ENCODE measurements at places on chromosomes 4 and X. TPM values are rescaled to one million over a fixed set of nuclear protein-coding genes. Genes with fewer than 3 reads are reported as not detected.
A peak's percentile ranks its signal among the peaks of the same experiment; 100 is the strongest.

DNA sequence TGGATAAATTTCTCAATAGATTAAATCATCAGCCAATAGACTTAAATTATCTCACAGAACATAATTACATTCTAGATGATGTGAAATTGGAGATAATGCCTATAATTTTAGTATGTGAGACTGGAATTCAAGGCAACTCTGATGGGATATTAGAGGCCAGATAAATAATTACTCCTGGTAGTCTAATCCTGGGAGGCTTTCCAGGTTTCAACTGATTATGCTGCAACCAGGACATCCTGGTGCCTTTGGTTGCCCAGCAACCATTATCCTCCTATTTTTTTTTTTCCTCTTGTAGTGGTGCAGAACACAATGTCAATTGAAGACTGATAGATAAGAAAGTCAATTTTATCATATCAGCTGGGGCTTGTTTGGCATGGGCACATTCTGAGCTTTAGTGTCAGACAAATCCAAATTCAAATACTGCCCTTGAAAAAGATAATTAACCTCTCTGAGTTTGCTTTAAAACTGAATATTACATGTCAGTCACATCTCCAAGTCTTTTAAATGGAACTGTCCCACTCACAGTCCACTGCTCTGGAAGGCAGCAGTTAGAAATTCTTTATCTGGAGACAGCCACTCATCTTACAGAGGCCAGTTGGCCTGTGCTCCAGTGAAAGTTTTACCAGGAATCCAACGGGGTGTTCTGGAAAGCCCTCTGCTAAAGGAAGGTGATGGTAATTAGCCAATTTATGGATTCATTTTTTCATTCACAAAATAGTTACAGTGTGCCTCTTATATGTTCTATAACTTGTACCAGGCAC is 95.3 kb upstream of the GUCY1A1 start:
- H3K4me3 ChIP-seq: no peak overlapping the region
- H3K4me1 ChIP-seq: peaks cover 3% of the 10 kb centered on the region
- no peaks in the 10 kb centered on the region for H3K36me3 ChIP-seq
- no peak overlapping the region for H3K27ac ChIP-seq
- DNase-seq: peak; percentile 62
- no peaks in the 10 kb centered on the region for H3K27me3 ChIP-seq

GRCh38 chr4:35793045-35793722 is 451.1 kb downstream of the ARAP2 start:
- DNase-seq: no peak
- H3K27ac ChIP-seq: no peak overlapping the region
- no peaks in the 10 kb centered on the region for H3K4me1 ChIP-seq
- H3K36me3 ChIP-seq: no peaks in the 10 kb centered on the region
- H3K27me3 ChIP-seq: no peaks in the 10 kb centered on the region
- H3K4me3 ChIP-seq: no peak overlapping the region

GRCh38 chr4:18203966-18204365 is 182.4 kb upstream of the LCORL start:
- H3K36me3 ChIP-seq: no peaks in the 10 kb centered on the region
- H3K4me3 ChIP-seq: no peak overlapping the region
- no peaks in the 10 kb centered on the region for H3K4me1 ChIP-seq
- peak; percentile 27 for DNase-seq
- no peaks in the 10 kb centered on the region for H3K27me3 ChIP-seq

DNA sequence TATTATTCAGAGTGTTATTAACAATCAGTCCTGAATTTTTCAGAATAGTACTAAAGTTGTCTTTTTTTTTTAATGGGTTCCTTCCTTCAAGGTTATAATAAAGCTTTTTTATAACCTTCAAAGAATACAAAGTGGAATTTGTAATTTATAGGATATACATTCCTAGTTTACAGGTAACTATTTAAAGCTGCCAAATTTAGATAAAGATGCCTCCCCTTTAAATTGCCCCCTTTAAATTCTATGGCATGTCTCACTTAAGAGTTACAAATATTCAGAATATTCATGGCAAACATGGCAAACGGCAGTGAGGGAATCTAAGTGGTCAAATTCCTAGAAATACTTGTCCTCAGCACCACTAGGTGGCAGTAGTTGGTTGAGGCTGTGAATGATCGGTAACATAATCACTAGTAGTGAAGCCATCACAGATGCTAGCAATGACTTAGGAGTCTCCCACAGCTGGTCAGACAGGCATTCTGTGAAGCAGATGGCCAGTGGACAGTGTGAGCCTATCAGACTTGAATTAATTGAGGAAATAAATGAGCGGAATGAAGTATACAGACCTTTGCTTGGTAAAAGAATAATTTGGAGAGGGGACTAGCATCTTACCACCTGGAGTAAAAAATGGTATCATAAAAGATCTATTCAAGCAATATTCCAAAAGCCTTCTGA is 86.4 kb downstream of the CBR4 start:
- H3K27me3 ChIP-seq: no peaks in the 10 kb centered on the region
- no peaks in the 10 kb centered on the region for H3K36me3 ChIP-seq
- DNase-seq: peak; percentile 60

DNA sequence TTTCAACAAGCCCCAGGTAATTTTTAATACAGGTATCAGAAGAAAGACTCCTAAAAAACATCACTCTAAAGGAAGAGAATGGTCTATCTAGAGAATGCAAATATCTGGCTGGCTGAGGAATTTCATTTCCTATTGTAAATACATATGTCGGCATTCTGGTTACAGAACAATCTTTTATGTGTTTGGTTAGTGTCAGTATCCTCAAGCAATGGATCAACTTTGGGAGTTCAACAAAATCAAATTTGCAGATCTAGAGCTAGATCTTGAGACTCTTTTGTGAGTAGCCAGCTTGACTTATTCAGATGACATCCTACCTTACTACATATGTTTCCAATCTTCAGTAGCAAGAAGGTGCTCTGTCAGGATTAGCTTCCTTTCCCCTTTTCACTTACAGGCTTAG is 145.1 kb downstream of the BTC start:
- H3K4me3 ChIP-seq: no peak overlapping the region
- DNase-seq: no peak
- no peaks in the 10 kb centered on the region for H3K36me3 ChIP-seq

DNA sequence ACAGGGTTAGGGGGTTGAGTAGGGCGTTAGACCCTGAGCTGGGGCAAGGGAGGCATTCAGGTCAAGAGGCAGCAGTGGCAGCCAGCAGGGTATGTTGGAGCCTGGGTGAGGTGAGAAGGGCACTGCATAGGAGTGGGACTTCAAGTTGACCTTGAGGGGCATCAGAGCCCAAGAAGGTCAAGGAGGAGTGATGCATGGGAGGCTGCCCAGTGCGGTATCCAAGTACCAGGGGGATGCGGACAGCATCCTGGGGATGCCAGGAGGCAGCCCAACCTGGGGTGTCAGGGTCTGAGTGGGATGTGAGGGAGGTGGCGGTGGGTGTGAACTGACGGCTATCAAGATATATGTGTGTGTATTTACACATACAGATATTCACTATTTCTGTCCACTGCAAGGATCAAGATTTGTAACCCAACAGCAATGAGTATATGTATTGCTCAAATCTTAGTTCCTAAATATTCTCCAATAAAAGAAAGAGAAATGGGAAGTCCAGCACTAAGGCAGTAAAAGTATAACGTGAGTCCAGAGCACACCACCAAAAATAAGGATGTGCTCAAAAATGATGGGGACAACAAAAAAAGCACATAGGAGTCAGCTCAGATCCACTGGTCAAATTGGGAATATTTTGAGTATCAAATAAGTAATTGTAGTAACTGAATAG is 9.8 kb upstream of the DCLK2 start:
- H3K4me3 ChIP-seq: no peak overlapping the region
- H3K4me1 ChIP-seq: no peaks in the 10 kb centered on the region
- DNase-seq: no peak
- no peaks in the 10 kb centered on the region for H3K27me3 ChIP-seq

DNA sequence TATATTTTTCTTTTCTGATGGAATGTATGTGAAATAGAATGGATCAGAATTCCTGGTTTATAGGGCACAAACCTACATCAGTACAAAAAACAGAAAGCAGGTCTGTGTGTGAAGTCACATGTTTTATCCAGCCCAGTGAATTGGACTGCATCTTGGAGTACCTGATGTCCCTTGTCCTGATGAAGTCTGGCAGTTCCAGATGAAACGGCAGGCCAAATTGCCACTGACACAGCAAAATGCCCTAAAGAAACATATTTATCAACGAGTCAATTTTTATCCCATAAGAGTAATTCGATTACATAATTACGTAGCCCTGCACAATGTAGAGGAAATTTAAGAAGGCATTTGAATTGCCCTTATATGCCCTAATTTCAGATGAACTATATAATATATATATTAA is 37.8 kb upstream of the ATP6AP2 start:
- no peak for DNase-seq
- peaks cover 7% of the 10 kb centered on the region for H3K4me1 ChIP-seq
- peaks cover 51% of the 10 kb centered on the region for H3K27me3 ChIP-seq
- H3K4me3 ChIP-seq: no peak overlapping the region
- no peak overlapping the region for H3K27ac ChIP-seq

DNA sequence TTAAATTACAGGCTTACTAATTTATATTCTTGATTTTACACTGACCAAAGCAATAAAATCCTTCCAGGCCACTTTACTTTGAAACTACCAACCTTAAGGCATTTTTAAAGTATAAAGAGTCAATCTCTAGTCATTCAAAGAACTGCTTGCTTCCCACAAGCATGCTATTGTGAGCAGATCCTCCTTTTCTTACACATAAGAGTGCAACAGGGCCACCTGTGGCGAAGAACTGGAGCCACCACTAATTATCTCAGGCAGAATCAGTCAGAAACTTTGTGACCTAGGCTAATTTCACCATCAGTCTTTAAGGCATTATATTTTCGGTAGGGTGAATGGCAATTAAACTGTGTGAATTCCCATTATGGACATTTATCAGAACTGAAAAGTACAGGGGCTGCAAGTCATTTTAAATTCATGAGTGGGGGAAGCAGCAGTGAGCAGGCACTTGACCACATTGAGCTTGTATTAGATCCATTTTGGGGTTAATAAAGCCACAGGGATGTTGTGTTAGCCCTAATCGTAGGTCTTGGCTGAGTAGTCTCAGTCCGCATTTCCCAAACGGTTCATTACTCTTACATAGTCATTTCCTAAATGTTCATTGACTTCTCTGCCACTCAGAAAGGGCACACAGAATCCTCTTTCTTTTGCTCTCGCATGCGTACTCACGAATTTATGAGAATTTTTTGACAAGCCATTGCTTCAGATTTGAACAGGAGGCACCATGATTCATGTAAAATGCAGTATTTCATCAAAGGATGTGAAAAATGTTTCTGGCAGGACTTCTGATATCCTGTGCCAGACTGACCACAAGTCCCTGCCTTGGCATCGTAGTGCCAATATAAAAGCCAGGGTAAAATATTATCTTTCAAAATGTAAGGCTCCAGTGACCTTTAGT is 39.8 kb downstream of the NPY2R start:
- peak; percentile 66 for DNase-seq
- no peaks in the 10 kb centered on the region for H3K4me1 ChIP-seq
- H3K4me3 ChIP-seq: no peak overlapping the region

DNA sequence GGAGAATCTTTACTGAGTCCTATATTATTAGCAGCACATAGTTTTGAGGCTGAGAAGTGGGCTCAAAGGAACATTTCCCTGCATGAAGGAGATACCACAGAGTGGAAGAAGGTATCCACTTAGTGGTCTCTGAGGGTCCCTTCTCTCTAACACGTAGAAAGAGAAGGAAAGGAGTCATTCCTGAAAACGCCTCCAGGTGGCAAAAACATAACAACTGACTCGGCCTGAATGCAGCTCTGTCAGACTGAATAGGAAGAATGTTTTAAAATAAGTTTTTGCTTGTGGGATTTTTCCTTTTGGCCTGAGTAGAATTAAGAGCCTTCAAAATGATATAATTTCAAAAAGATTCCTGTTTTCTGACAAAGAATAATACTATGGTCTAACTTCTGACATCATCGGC is 23.3 kb downstream of the RPGR start:
- H3K4me1 ChIP-seq: no peaks in the 10 kb centered on the region
- H3K4me3 ChIP-seq: no peak overlapping the region
- DNase-seq: no peak
- H3K27me3 ChIP-seq: no peaks in the 10 kb centered on the region
- no peaks in the 10 kb centered on the region for H3K36me3 ChIP-seq
- H3K27ac ChIP-seq: no peak overlapping the region

DNA sequence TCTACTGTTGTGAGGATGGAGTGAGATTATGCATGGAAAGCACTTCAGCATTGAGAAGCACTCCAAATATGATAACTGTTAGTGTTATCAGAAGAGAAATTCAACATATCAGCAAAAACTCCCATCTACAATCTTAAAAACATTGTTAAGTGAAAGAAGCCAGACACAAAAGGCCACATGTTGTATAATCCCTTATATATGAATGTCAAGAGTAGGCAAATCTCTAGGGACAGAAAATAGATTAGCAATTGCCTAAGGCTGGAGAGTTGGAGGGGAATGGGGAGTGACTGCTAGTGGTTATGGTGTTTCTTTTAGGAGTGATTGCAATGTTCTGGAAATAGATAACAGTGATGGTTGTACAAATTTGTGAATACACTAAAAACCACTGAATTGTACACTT is 122.5 kb upstream of the LNX1 start:
- no peak overlapping the region for H3K4me3 ChIP-seq
- H3K36me3 ChIP-seq: no peaks in the 10 kb centered on the region
- no peaks in the 10 kb centered on the region for H3K27me3 ChIP-seq
- no peak overlapping the region for H3K27ac ChIP-seq
- no peak for DNase-seq

DNA sequence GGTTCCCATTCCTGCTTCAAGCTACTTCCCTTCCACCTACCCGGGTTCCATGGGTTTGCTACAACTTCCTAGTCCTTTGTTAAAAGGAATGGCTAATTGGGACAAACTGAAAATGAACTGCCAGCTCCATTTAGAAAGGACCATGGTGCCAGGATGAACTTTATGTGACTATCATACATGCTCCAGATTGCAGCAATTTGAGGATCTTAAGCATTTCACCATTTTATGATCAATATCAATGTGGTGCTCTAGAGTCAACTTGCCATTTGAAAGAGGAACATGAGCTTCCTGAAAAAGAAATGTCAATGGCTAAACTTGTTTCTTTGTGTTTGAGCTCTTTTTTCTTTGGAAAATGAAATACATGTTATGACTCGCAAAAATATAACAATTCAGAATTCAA is 92.7 kb upstream of the IL15 start:
- no peaks in the 10 kb centered on the region for H3K4me1 ChIP-seq
- no peak overlapping the region for H3K4me3 ChIP-seq
- H3K27ac ChIP-seq: no peak overlapping the region
- H3K27me3 ChIP-seq: no peaks in the 10 kb centered on the region
- DNase-seq: no peak

- H3K27me3 ChIP-seq: no peaks in the 10 kb centered on the region
- peaks cover 8% of the 10 kb centered on the region for H3K4me1 ChIP-seq
- H3K36me3 ChIP-seq: no peaks in the 10 kb centered on the region
- peak; percentile 38 for DNase-seq
- H3K4me3 ChIP-seq: peak within 1 kb of the TSS; percentile 55
These were observed at the start of gene FGD1 for GRCh38 chrX:54495814-54496516. FGD1 (minus strand) TSS chrX:54496234; CDS start chrX:54495432, 802 bp downstream.

PPARGC1A gene
- total RNA-seq: 18.9 TPM

GRIA3 gene
- total RNA-seq: 22.3 TPM

CCKAR gene
- total RNA-seq: 1.3 TPM
